ENCODE measurements at places on chromosomes 12 and 14.

GRCh38 chr14:68397822-68398221 is 395.0 kb downstream of the ZFP36L1 start:
- no peak for DNase-seq

- no peak for DNase-seq
Measured at GRCh38 chr14:65866448-65866847, 453.9 kb downstream of the FUT8 start.

GRCh38 chr14:66600416-66600815 is 92.5 kb downstream of the GPHN start:
- DNase-seq, result no peak

GRCh38 chr14:56854325-56854724 is 44.0 kb upstream of the OTX2 start:
- no peak for DNase-seq

DNA sequence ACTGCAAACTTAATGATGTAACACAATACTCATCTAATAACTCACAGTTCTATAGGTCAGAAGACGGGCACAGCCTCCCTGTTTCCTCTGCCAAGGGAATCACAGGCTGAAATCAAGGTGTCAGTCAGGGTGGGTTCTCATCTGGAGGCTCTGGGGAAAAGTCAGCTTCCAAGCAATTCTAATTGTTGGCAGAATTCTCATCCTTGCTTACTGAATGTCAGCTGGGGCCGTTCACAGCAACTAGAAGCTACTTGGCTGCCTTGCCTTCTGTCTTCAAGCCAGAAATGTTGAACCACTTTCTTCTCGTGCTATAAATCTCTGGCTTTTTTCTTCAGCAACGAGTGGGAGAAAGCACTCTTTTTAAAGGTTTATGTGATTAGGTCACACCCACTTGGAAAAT is 80.1 kb upstream of the PDZRN4 start:
- DNase-seq, result no peak
